Activated naive CD4-positive, alpha-beta T cell treated with anti-CD3 and anti-CD28 coated beads, Interleukin-2, amount 10 ng/mL, durations not matched to agents 7 days and 5 days (primary cell): ENCODE measurements at places on chromosomes 2 and 18.

DNA sequence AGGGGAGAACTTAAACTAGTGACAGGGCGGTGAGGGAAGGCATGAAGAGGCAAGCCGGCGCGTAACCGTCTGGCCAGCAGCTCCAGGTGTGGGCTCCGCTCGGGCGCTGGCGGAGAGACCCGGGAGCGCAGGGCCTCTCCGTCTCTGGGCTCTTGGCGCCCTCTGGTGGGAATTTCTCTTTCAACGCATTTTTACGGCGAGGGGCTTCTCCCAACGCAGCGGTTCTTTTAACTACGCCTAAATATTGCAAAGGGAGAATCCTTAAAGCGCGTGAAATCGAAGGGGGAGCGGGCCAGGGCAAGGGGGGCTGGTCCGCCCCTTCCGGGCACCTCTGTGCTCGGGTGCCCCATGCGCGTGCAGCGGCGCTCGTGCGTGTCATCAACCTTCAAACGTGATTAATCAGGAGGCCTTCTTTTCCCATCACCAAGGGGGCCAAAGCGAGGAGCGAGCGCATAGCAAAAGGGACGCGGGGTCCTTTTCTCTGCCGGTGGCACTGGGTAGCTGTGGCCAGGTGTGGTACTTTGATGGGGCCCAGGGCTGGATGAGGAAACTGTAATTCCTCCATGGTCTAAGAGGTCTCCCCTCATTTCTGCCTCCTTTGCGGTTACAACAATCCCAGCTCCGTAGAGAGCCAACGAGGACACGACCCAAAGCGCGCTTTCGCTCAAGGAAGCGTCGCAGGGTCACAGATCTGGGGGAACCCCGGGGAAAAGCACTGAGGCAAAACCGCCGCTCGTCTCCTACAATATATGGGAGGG is 762 bp upstream of the GAD1 start:
- peak; percentile 77 for DNase-seq

DNA sequence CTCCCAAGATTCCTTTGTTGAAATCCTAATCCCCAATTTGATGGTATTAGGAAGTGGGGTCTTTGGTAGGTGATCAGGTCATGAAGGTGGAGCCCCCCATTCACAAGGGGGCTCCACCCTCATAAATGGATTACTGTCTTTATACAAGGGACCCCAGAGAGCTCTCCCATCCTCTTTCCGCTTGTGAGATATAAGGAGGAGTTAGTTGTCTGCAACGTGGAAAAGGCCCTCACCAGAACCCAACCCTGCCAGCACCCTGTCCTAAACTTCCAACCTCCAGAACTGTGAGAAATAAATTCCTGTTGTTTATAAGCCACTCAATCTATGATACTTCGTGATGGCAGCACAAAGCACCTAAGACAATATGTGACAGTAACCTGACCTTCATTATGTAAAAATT is 684.1 kb upstream of the HS6ST1 start:
- DNase-seq = no peak

DNA sequence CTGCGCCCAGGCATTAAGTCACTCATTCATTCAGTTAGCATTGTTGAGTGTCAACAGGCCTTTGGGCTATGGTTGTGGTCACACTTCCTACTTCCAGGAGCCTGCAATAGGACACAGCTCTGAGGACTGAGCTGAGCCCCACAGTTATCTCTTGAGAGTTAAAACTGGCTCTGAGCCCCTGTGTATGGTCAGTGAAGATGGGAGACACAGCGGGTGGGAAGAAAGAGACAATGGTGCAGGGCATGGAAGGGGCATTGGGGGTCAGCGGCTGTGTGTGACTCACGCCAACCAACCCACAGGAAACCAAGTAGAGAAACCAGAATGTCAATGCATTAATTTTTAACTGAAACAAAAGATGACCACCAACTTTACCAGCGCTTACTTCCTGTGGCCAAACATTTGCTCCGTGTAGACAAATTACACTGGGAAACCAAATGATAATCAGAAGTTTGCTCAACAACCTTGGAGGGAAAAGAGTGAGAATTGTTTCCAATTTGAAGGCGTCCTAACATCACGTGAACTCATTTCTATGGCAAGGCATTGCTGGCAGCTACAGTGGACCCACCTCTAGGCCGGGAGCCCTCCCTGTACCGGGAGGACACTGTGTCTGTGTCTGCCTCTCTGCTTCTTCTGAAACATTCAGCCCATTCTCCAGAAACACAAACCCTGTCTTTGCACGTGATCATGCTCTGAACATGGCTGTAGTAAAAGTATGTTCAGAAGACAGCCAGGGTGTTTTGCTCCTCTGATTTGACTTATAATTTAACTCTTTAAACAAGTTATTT is 212.0 kb upstream of the ID2 start:
- DNase-seq = no peak

- no peak for DNase-seq
Observed at GRCh38 chr2:10278029-10278762, 24.5 kb upstream of the HPCAL1 start.

DNA sequence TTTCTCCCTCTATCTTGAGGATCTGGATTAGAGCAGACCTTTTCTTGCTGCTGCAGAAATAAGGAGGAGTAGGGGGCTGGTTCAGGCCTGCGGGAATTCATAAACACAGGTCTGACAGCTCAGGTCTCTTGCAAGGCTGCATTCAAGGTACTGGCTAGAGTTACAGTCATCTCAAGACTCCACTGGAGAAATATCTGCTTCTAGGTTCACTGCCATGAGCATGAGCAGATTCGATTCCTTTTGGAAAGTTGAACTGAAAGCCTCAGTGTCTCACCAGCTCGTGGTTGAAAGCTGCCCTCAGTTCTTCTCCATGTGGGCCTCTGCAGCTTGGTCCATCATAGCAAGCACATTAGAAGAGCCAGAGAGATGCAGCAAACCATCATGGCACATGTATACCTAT is 124.4 kb upstream of the SETBP1 start:
- DNase-seq = no peak

- no peak for DNase-seq
Observed at GRCh38 chr2:53654396-53654795, 113.2 kb upstream of the CHAC2 start.

GRCh38 chr2:171210864-171211431 is 50.3 kb upstream of the TLK1 start:
- peak; percentile 73 for DNase-seq

DNA sequence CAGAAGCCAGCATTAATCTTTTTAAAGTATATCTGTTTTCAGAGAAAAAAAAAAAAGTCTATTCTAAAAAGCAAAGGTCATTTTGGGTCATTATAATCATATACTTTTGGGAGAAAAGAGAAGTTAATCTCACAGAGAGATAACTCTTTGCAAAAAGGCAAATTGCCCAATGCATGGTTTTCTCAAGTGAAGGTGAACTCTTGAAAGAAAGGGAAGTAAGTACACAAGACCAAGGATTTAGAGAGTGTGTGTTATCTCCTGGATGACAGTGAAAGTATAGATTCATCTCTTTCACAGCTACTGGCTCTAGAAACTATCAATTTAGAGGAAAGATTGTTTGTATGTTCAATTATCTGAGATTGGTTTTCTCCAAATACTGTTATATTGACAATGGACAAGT is 151.4 kb downstream of the CD8B2 start:
- no peak for DNase-seq

GRCh38 chr2:65374575-65374974 is 57.8 kb downstream of the SPRED2 start:
- DNase-seq = no peak

- DNase-seq = no peak
Observed at GRCh38 chr2:195716466-195716865, 59.4 kb downstream of the SLC39A10 start.

DNA sequence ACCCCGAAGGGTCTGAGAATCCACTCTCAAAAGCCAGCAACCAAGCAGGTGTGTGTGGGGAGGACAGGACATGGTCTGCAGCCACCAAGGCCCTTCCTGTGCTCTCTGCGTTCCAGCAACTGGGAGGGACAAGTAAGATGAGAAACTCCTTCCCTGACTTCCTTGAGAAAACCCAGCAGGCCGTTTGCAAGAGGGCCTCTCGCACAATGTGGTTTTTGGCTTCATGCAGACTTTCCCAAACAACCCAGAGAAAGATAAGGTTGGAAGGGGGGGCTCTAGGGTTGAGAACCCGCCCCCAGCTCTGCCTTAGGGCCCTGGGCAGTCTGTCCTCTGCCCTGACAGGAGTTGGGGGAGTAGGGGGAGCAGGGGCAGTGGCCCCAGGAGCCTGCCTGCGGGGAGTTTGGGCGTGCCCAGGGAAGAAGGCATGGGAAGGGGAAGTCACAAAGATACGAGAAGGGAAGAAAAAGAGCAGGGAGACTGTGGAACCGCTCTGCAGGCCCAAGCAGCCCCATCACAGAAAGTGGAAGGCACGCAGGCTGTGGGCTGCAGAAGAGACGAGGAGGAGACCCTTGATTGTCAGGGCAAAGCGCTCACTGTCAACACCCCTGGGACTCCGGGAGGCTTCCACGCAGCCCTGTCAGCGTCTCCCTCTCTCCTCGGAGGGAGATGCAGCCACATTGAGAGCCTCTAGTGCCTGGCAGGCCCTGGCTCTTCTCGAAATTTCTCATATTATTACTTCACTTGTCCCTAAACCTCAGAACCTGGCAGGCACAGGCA is 99.8 kb downstream of the SMAD7 start:
- DNase-seq = no peak

DNA sequence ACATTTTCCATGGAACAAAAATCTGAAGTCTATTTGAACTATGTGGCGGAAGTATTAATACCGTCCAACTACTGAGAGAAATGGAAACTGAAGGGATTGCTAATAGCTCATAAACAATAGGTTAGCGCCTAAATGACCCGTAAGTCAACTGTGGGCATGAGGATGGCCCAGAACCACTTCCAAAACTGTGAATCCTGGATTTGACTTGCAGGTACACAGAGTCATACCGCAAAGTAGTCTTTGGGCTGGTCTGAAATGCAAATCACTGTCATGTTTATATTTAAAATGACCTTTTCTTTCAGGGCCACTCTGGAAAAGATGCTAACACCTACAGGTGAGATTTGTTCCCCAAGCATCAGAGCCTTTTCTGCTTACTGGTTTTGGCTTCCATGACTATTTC is 50.6 kb downstream of the STAT4 start:
- DNase-seq = no peak

DNA sequence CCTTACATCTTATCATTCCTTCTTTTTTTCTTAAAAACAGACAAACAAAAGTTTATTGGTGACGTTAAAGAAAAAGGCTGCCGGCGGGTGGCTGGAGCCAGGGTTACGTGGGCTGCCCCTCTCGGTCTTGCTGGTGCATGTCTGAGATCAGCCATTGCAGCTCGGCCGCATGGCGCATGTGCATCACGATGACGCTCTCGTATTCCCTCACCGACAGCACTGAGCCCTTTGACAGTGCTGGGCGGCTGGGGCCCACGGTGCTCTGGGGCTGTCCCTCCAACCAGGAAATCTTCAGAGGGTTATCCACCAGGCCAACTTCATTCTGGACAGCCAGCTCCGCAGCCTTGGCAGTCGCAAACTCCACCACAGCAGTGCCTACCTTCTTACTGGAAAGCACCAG is 1081.8 kb upstream of the TMEFF2 start:
- DNase-seq = no peak

GRCh38 chr18:56389190-56389589 is 249.2 kb downstream of the TXNL1 start:
- no peak for DNase-seq

GRCh38 chr2:101887328-101887727 is 104.4 kb upstream of the IL1R2 start:
- no peak for DNase-seq

- DNase-seq = peak; percentile 41
Observed at GRCh38 chr2:225122583-225123486, 80.6 kb upstream of the DOCK10 start.

GRCh38 chr2:43435746-43436145 is 160.1 kb downstream of the THADA start:
- DNase-seq = no peak

- DNase-seq = no peak
Observed at GRCh38 chr2:113034016-113034415, 18.7 kb downstream of the IL36B start.

DNA sequence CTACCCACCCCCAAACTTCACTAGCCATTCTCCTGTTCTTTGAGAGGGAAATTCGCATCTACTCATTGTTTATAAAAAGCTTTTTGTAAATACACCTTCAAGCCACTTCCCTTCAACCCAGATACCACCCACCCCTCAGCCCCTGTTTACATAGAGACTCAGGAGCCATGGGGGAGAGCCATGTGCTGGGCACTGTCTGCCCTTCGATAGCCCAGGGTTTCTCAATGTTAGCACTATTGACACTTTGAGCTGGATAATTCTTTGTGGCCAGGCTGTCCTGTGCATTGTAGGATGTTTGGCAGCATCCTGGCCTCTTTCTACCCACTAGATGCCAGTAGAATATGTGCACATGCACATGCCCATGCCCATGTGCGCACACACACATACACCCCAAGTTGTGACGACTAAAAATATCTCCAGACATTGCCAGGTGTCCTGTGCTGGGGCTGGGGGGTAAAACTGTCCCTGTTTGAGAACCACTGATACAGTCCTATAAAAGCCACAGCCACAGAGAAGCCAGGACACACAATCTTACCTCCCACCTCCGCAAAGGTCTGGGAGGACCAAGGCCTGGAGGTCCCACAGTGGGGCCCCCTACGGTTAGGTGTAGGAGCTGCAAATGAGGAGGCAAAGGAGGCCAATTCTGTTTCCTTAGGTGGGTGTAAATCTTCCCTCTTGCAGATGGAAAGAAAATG is 44.5 kb upstream of the ASPRV1 start:
- DNase-seq = no peak

- no peak for DNase-seq
Observed at GRCh38 chr2:24352664-24353063, 7.7 kb downstream of the ITSN2 start.

DNA sequence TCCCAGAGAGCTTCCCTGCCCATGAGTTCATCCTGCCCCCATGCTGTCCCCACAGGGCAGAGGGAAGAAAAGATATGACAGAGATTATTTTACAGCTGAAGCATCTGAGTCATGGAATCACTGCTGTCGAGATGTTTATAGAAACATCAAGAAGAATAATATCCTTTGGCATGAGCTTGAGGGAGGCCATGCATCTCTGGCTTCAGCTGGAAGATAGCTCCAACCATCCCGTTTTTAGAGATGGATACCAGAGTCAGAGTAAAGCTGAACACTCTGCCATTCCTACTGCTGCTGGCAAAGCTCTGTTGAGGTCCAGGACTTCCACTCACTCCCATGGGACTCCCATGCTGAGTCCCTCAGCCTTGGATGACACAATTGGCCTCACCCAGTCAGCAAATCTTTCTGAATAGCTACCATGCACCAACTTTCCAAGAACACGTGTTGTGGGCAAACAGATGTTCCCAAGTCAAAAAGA is 167.8 kb downstream of the TTC32 start:
- no peak for DNase-seq

DNA sequence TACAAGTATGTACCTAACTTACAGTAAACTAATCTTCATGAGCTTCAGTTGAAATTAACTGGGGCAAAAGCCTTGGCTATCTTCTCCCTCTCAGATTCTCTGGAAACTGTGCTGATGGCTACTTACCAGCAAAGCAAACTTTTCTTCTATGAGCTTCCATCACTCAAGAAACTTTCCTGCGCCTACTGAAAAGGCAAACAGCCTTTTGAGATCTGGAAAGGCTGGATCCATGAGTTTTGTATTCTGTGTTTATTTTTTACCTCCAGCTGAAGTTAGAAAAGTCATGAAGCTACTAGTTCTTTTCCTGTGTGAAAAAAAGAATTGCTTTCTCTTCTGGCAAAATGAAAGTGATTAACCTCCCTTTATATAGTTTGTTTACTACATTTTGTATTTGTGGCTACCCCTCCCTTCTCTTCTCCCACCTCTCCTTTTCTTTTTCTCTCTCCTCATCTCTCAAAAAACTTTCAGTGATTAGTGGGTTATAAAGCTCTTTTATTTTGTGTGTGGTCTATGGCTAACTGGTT is 49.2 kb upstream of the RNF152 start:
- no peak for DNase-seq
